ENCODE measurements at places on chromosomes 12 and 14. TPM values are rescaled to one million over a fixed set of nuclear protein-coding genes. Genes with fewer than 3 reads are reported as not detected.

DNA sequence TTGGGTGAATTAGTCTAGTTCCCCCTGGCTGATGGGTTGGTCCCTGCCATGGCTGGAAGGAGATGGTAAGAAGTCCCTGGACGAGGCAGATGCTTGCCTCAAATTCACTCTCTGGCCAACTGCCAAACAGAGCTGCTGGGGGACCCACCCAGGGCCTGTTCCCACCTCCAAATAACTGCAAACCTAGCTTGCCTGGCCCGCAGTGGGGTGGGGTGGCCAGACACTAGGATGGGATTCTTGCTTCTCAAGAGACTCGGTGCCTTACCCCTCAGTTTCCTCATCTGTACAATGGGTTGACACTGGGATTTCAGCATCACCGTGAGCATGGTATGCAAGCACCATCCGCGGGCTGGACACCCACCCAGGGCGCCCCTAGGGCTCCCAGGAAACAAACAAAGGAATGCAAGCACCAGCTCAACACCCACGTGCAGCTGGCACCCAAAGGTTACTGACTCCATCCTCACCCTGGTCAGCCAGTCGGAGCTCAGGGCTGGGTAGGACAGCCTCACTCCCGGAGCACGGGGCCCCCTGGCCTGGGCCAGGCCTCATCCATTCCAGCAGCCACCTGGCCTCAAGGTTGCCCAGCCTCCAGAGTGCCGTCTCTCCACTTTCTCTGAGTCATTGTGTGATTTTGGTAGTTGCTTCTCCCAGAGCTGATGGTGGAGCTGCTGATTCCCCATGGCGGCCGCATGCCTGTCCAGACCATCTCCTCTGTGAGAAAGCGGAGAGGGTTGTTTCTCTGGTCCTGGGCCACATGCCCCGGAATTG, 205.2 kb upstream of the RTL1 start:
- H3K4me1 ChIP-seq: peaks cover 14% of the 10 kb centered on the region
- DNase-seq: no peak
- H3K27ac ChIP-seq: no peak overlapping the region
- no peaks in the 10 kb centered on the region for H3K36me3 ChIP-seq
- H3K4me3 ChIP-seq: no peak overlapping the region
- H3K27me3 ChIP-seq: no peaks in the 10 kb centered on the region

GRCh38 chr12:109020796-109021380, at the start of gene SVOP:
SVOP (minus strand) TSS chr12:109021068; CDS start chr12:109020868, 200 bp downstream.
- peaks cover 26% of the 10 kb centered on the region for H3K27me3 ChIP-seq
- DNase-seq: peak; percentile 92
- H3K27ac ChIP-seq: no peak within 1 kb of the TSS
- H3K36me3 ChIP-seq: no peaks in the 10 kb centered on the region
- peak within 1 kb of the TSS; percentile 44 for H3K4me3 ChIP-seq

- peak overlapping the region; percentile 73 for H3K27ac ChIP-seq
- no peaks in the 10 kb centered on the region for H3K27me3 ChIP-seq
- DNase-seq: no peak
- peak overlapping the region; percentile 7 for H3K4me3 ChIP-seq
- peaks cover 36% of the 10 kb centered on the region for H3K4me1 ChIP-seq
These were observed 76.4 kb downstream of the SUSD6 start for GRCh38 chr14:69687606-69688298.

GRCh38 chr14:95503365-95504134, 12.9 kb downstream of the SYNE3 start:
- H3K4me1 ChIP-seq: peaks cover 9% of the 10 kb centered on the region
- no peak overlapping the region for H3K4me3 ChIP-seq
- DNase-seq: no peak
- no peaks in the 10 kb centered on the region for H3K27me3 ChIP-seq
- no peaks in the 10 kb centered on the region for H3K36me3 ChIP-seq
- H3K27ac ChIP-seq: peak overlapping the region; percentile 19

- no peaks in the 10 kb centered on the region for H3K36me3 ChIP-seq
- peaks cover 36% of the 10 kb centered on the region for H3K4me1 ChIP-seq
- H3K27ac ChIP-seq: peak overlapping the region; percentile 99
- peaks cover 11% of the 10 kb centered on the region for H3K27me3 ChIP-seq
- no peak for DNase-seq
These were observed 1.1 kb upstream of the HOMEZ start for GRCh38 chr14:23286902-23287479.

GRCh38 chr14:24057271-24057670, 5.5 kb downstream of the CARMIL3 start:
- no peak for DNase-seq
- H3K4me3 ChIP-seq: no peak overlapping the region
- no peak overlapping the region for H3K27ac ChIP-seq
- no peaks in the 10 kb centered on the region for H3K36me3 ChIP-seq
- peaks cover 13% of the 10 kb centered on the region for H3K4me1 ChIP-seq
- H3K27me3 ChIP-seq: peaks cover 7% of the 10 kb centered on the region

GRCh38 chr12:79358716-79359300, 332.0 kb downstream of the PAWR start:
- H3K27ac ChIP-seq: no peak overlapping the region
- DNase-seq: no peak
- peaks cover 5% of the 10 kb centered on the region for H3K36me3 ChIP-seq
- no peaks in the 10 kb centered on the region for H3K4me1 ChIP-seq

DNA sequence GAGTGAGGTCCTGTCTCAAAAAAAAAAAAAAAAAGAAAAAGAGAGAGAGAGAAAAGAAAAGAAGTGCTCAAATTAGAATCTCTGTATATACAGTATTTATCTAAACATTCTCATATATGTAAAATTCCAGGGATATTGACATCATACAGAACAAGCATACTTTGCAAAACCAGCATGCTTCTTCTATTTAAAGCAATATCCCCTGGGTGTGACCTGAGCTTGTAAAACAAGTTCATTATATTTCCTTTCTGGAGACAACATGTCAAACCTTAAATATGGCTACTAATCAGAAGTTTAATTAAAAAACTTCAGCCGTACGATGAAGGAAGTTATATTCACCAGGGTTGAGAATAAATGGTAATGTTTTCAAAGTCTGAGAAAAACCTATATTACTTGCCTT, 175.8 kb upstream of the HMGA2 start:
- no peak for DNase-seq
- no peaks in the 10 kb centered on the region for H3K27me3 ChIP-seq
- peaks cover 5% of the 10 kb centered on the region for H3K4me1 ChIP-seq
- H3K4me3 ChIP-seq: no peak overlapping the region
- H3K36me3 ChIP-seq: no peaks in the 10 kb centered on the region

DNA sequence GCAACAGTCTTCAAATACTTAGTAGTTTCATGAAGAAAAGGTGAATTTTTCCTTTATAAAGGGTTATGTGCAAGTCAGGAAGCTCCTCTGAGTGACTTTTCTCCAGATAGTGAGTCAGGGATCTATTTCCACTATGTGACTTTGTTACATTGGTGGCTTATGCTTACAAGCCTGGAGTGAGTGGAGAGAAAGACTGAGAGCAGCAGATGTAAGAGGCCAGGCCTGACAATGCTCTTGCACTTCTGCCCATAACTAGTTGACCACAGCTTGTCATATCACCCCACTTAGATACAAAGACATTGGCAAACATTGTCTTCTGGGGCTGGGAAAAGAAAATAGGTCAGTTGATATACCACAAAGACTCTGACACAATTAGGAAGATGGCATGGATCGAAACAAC, 236.5 kb downstream of the PDZRN4 start:
- no peak overlapping the region for H3K4me3 ChIP-seq
- no peaks in the 10 kb centered on the region for H3K27me3 ChIP-seq
- no peak overlapping the region for H3K27ac ChIP-seq
- DNase-seq: no peak
- H3K4me1 ChIP-seq: peaks cover 6% of the 10 kb centered on the region
- no peaks in the 10 kb centered on the region for H3K36me3 ChIP-seq

DNA sequence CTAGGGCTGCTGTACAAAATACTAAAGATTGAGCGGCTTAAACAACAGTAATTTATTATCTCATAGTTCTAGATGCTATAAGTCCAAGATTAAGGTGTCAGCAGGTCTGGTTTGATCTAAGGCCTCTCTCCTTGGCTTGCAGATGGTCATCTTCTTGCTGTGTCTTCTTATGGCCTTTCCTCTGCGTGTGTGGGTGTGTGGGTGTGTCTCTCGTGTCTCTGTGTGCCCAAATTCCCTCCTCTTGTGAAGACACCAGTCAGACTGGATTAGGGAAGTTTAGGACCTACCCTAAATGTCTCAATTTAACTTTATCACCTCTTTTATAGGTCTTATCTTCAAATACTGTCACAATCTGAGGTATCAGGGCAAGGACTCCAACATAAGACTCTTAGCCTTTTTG, 28.3 kb downstream of the DDHD1 start:
- H3K36me3 ChIP-seq: peaks cover 14% of the 10 kb centered on the region
- no peak overlapping the region for H3K4me3 ChIP-seq

- no peak overlapping the region for H3K4me3 ChIP-seq
- H3K27me3 ChIP-seq: no peaks in the 10 kb centered on the region
- no peak overlapping the region for H3K27ac ChIP-seq
These were observed 304.2 kb upstream of the AMIGO2 start for GRCh38 chr12:47383942-47384341.

The CCDC196 gene
- total RNA-seq: not detected

The TBC1D30 gene
- total RNA-seq: 2.6 TPM

The AKAP5 gene
- 1.3 TPM for total RNA-seq

The GABARAPL1 gene
- 17.4 TPM for total RNA-seq

The CLEC1A gene
- total RNA-seq: not detected

The CLEC14A gene
- total RNA-seq: not detected
